Mucosa of gallbladder (tissue), 1 donor: ENCODE measurements at places on chromosomes 11 and 22. TPM values are rescaled to one million over a fixed set of nuclear protein-coding genes. Genes with fewer than 3 reads are reported as not detected.

C1QTNF6 gene
- 7.2 TPM for total RNA-seq

CDC42EP1 gene
- total RNA-seq: 186 TPM

CYB5R2 gene
- total RNA-seq: 8.1 TPM

PATL1 gene
- 28.6 TPM for total RNA-seq

RASD2 gene
- total RNA-seq: 4.4 TPM

CCDC87 gene
- 1.0 TPM for total RNA-seq

RAG1 gene
- 2.6 TPM for total RNA-seq

SLC22A25 gene
- 2.0 TPM for total RNA-seq

SORL1 gene
- total RNA-seq: 71.3 TPM

DNA sequence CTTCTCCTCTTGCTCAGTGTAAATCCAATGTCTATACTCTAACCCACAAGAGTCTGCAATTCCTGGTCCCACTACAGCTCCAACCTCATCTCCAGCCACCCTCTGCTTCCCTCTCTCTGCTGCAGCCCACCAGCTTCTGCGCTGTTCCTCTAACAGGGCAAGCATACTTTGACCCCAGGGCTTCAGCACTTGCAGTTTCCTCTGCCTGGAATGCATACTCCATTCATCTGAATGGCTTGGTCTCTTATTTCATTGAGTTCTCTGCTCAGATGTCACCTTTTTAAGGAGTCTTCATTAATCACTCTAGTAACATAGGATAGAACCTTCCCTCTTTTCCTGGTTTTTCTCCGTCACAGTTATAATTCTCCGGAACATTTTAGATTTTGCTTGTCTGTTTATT lies 141.6 kb downstream of the BUD13 start:
- DNase-seq: no peak

- DNase-seq: no peak
These were observed 846 bp upstream of the STIM1 start for GRCh38 chr11:3854660-3854976.

GRCh38 chr11:14148653-14149273 lies 186.2 kb downstream of the SPON1 start:
- DNase-seq: no peak

- DNase-seq: no peak
These were observed at the start of gene OR52I1 for GRCh38 chr11:4593739-4594138. Gene OR52I1, plus strand, starts transcription at chr11:4594039. Its CDS starts 0 bp downstream, at chr11:4594039.

- DNase-seq: no peak
These were observed 50.1 kb downstream of the RELT start for GRCh38 chr11:73426219-73426850.

DNA sequence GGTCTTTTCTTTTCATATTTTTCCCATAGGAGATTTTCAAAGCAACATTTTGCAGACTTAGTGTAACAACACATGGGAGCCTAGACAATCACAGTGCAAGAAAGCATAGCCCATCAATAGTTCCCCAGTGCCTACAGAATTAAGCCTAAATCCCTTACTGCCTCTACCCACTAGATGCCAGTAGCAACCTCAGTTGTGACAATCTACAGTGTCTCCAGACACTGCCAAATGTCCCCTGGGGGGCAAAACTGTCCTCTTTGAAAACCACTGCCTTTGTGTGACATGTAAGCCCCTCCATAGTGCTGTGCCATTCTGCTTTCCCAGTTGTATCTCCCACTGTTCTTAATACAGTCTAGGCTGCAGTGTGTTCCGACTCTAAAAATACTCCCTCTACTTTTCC lies 1329.0 kb downstream of the LRRC4C start:
- DNase-seq: no peak

GRCh38 chr11:72617080-72617762 lies 57.0 kb downstream of the PDE2A start:
- peak; percentile 37 for DNase-seq

- no peak for DNase-seq
These were observed 208.5 kb upstream of the GRIA4 start for GRCh38 chr11:105401269-105401809.

- DNase-seq: no peak
These were observed 21.5 kb upstream of the EFCAB6 start for GRCh38 chr22:43833286-43834240.

DNA sequence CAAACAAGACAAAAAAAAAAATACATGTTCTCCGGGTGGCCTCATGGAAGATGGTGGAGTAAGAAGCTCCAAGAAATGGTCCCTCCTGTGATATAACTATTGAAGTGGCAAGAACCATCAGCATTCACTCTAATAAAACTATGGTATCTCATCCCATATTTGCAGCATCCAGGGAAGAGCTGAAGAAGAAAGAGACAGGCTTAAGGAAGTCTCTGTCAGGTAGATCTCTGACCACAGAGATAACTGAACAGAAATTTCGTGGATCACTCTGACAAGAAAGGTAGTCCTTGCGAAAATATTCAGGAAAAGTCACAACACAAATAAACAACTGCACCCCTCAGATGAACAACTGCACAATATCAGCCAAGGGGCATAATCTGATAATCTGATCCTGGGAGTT lies 54.6 kb upstream of the IGLL5 start:
- DNase-seq: no peak

- DNase-seq: no peak
These were observed 58.2 kb downstream of the COMMD9 start for GRCh38 chr11:36230779-36231699.

DNA sequence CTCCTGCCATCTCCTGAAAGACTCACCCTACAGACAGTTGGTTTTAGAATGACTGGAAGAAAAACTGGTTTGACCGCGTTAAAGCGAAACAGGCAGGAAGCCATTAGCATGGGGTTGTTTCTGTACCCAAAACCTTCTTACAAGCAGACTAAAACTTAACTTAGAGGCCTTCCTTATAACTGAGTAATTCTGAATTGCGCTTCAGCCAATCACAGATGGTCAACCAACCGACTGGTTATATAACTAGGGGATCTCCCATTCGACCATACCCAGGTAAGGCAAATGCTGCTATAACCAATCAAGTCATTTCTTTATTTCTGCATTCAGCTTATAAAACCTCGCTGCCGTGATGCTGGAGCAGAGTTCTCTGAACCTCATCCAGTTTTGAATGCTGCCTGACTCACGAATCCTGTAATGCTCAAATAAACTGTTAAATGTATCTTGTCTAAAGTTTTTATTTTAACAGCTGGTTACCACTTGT lies 87.8 kb upstream of the DRD2 start:
- DNase-seq: no peak

DNA sequence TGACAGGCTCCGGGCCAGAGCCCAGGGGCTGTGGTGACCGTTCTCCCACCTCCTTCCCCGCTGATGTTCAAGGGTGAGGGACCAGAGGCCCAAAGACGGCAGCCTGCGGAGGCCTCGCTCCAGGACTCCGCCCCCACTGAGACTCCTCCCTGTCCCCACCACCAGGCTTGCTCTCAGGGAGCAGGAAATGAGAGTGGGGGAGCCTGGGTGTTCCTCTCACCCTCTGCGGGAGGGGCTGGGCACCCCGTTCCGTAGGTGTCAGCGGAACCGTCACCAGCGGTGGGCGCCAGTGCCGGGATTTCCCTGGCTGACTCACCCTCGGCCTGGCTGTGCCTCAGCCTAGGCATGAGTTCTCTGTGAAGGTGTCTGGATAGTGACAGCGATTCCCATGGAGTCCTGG lies 15.7 kb downstream of the DAGLA start:
- DNase-seq: peak; percentile 79

GRCh38 chr11:81497202-81497804 lies 1236.4 kb downstream of the FAM181B start:
- DNase-seq: no peak

GRCh38 chr11:19768815-19769214 lies 56.2 kb downstream of the NAV2 start:
- no peak for DNase-seq

GRCh38 chr11:79422866-79423265 lies 18.0 kb downstream of the TENM4 start:
- no peak for DNase-seq

DNA sequence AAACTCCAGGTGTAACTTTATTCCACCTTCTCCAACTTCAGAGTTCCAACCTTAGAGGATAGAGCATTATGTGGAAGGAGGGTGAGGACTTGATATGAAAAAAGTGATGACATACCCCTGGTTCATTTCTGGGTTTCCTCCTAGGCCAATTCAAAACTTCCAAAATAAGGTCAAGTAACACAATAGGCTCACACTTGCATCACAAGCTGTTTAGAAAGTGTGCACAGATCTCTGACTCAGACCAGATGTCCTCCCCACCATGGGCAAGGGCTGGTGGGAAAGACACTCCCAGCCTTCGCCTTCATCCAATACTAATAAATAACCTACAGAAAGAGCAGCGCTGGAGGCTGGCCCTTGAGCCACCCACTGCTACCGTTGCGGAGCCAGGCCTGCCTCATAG lies 5.8 kb upstream of the BUD13 start:
- DNase-seq: no peak

- peak; percentile 25 for DNase-seq
These were observed 1.2 kb downstream of the DDX17 start for GRCh38 chr22:38504731-38505540.

DNA sequence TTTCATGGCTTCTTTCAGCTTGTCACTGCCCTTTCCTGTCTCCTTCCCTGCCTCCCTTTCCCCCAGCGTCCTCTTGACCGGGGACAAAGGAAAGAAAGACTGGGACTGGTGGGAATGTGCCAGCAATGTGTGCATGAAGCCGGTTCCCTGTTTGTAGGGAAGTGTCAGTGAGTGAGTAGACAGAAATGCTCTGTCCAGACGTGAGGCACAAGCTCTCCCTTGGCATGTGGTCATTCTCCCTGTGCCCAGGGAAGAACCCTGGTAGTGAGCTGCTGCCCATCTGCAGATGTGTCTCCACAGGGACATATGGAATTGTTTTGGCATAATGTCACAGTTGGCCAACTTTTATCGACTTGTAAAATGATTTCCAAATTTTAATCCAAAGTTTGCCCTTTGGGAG lies 86.4 kb upstream of the TBCEL start:
- DNase-seq: no peak

DNA sequence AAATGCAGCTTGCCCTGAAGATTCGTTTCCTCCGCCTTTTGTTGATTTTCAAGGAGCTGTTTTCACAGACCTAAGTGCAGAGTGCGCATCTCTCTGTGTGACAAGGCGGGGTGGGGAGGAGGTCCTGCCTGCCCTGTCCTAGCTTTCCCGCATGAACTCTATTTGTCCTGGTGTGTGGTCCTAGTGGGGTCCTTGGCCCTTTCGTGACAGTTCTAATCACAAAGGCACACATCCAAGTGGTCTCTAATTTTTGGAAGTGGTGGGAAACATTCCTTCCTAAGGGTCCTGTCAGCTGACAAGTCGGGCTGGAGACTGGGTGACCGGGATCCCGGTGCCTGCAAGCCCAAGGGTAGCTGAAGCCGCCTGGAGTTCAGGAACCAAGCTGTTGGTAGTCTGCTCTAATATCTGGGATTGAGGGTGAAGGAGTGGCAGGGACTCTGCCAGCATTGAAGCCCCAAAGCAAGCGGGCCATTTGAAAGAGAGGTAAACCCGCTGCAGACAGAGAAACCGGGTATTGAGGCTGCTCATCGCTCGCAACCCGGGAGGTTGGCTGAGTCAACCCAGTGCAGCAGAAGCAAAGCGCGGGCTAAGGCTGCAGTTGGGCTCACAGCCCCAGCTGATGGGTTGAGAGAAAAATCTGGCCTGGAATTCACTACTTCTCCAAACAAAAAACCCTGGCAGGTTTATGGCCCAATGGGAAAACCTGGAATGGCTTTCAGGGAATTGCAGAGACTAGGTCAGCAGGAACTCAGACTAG lies 28.1 kb upstream of the FBXO3 start:
- peak; percentile 27 for DNase-seq

DNA sequence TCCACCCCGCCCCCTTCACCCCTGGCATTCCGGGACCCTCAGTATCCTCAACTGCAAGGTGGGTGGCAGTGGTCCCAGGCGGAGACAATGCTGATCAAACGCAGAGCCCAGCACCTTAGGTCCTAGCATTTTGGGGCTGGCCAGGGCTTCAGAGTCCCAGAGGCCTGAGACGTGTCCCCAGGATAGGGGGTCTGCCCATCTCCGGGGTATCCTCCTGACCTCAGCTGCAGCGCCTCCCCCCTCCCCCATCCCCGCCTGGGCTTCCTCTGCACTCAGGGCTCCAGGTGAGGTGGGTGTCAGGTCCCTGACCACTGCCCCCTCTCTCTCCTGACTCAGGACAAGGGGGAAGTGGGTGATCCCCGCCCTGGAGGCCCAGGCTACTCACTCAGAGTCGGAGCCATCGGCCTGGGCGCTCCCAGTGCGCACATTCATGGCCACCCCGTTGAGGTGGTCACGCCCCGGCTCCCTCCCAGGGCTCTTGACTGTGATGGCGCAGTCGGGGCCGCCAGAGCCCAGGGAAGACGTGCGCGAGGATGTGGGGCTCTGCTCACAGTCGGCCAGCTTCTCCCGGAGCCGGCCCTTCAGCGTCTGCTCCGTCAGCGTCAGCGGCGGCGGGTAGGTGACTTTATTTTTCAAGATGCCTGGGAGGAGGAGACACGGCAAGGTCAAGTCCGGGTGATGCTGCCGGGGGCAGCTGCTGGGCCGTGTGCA lies 28.3 kb downstream of the TRMU start:
- DNase-seq: no peak

GRCh38 chr11:131649856-131650255 lies 279.4 kb downstream of the NTM start:
- DNase-seq: no peak

- DNase-seq: no peak
These were observed 344.2 kb downstream of the BUD13 start for GRCh38 chr11:116428638-116428975.

DNA sequence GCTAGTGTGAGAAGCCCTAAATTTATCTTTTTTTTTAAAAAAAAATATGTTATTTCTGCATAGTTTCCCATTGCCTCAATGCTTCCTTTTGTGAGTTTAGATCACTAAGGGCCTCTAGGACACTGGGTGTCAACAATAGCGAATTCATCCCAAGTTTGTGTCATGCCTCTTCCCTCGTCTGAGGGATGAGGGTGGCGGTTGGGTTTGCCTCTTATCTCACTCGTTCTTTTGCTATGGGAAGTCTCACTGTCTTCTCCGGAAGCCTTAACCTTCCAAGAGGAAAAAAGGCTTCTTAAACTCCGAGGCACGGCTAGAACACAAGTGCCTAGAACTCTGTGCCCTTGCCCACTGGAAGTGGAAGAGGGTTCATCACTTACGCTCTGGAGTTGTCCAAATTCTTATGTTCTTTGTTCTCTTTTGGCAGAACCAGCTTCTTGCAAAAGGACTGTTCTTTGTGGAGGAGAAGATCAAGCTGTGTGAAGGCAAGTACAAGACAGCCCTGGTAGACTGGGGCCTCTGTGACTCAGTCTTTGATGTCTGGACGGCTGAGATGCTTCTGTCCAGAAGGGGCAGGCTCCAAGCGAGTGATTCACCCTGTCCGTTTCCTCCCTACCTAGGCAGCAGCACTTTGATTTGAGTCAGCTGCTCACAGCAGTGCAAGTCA lies 78.5 kb downstream of the TRAF6 start:
- peak; percentile 75 for DNase-seq

DNA sequence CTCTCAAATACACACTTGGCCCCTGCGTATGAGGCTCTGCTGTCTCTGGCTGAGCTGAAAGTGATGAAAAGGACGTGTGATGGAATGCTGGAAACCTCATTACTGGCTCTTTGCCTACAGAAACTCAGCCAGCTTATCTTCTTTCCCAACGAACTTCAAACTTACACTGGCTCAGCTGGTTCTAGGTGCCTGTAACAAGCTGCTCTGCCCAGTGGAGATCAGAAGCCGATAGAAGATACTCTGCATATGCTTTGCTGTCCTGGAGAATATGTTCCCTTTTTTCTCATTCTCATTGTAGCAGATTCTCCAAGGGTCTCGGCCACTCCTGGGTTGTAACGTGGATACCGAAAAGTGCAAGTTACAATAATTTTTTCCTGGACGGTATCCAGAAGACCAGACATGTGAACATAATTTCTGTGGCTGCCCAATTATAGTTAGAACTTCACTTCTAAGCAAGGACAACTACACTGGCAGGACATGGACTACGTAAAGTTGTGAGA lies 405.3 kb upstream of the CCDC90B start:
- DNase-seq: peak; percentile 69
